Activated T-cell treated with anti-CD3 and anti-CD28 coated beads, Interleukin-2, amount 50 U/mL, for 72 hours (primary cell): ENCODE measurements at places on chromosomes 2 and 18. TPM values are rescaled to one million over a fixed set of nuclear protein-coding genes. Genes with fewer than 3 reads are reported as not detected.

- DNase-seq, result no peak
Measured at GRCh38 chr2:12684471-12684936, 32.2 kb upstream of the TRIB2 start.

Gene NEURL3
- total RNA-seq, result 4.4 TPM

GRCh38 chr18:51137026-51137729 is 60.3 kb downstream of the MEX3C start:
- DNase-seq, result no peak

GRCh38 chr18:4078246-4078645 is 376.9 kb downstream of the DLGAP1 start:
- DNase-seq, result no peak

Gene CDH2
- total RNA-seq, result not detected

DNA sequence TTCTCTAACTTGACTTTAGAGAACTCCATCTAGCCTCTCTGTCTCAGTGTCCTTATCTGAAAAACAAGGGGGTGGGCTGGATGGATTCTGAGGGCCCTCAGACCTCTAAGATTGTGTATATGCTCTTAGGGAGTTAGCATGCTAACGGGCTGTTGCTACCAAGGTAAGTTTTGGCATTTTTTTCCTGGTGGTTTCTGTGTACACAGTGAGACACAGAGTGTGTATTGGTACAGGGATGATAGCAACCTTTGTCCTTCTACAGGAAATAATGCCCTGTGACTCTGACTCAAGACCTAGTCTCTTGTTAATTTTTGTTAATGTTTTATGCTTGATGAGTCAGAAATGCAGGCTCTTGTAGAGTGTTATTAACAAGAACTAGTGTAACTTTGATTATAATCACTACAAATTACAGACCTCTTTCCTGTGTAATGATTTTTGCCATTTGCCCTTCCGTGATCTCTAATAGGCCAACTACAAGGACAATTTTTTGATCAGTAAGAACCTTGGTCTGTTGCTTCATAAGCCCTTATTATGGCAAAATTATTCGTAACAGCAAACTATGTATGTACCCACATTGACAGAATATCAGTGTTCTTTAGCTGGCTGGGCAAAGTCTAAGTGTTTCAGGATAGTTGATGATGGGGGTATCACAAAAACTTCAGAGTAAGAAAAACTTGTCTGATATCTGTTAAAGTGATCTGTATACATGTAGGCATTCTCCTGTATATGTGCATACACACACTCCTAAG is 89.7 kb downstream of the SPTBN1 start:
- no peak for DNase-seq

DNA sequence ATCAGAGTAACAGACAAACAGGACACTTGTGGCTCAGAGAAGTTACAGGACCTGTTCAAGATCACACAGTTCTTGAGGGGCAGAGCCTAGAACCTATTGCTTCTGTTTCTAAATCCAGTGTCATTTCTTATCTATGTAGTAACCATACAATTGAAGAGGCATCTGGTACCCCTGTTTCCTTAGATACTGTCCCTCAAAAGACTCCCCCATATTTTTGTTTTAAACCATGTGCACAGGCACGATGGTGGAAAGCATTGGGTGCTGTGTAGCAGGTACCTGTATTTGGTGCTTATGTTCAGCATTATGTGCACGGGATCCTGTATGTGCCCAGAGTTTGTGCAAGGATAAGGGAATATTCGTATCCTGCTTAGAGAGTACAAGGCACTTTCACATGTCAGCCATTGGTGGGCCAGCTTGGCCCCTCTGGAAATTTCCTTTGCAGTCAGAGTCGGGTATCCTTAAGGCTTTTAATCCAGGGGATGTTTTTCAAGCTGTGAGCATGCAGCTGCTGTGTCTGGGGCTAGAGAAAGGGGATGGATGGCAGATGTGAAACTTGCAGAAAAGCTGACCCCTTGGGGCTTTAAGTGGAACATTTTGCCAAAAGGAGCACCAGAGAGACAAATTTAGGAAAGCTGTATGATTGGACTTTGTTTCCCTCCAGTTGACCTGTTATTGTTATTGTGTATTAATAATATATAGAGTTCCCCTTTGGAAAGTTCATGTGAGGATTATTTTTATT is 2.1 kb downstream of the LBH start:
- DNase-seq, result no peak

Gene ELOA2
- not detected for total RNA-seq

DNA sequence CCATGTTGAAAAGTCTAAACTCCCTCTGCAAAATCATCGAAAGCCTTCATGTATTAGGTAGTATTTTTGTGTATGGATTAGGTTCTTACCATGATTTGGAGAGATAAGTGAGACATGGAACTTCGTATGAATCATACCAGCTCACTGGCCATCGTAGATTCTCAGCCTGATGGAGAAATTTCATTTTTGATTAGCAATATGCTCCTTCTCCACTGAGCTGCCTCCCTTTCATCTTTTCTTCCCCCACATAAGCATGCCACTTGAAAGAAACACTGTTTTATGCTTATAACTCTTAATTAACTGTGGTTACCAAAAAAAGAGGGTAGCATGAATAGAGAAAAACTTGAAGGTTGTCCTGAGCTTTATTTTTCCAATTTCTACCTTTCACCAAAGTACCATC is 111.9 kb downstream of the NCK2 start:
- DNase-seq, result no peak

DNA sequence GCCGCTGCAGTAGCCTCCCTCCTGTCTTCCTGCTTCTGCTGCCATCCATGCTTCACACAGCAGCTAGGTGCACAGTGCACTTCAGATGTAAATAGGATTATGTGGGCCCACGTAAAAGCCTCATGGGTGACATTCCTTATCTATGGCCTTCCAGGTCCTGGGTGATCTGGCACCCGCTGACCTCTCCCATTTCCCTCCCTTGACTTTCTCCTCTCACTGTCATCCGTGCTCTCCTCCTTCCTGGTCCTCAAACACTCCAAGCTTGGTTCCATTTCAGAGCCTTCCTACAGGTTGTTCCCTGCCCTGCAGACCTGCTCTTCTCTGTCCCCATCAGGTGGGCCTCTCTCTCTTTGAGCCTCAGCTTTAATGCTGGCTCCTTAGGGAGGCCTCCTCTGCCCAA is 4.0 kb upstream of the SMYD5 start:
- no peak for DNase-seq

DNA sequence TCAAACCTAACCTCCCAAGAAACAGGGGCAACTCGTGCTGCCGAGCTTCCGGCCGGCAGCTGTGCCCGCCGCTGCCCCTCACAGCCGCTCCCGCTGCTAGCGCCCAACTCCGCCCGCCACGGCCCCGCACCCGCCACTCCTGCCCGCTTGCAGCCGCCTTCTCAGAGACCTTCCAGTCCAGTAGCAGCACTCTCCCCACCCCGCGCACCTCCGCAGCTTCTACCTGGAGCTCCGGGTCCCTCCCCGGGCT is 722 bp upstream of the C2orf15 start:
- DNase-seq, result no peak

Gene FAM110C
- total RNA-seq, result 0.72 TPM

- no peak for DNase-seq
Measured at GRCh38 chr2:146228466-146229058, 1616.3 kb upstream of the ACVR2A start.

DNA sequence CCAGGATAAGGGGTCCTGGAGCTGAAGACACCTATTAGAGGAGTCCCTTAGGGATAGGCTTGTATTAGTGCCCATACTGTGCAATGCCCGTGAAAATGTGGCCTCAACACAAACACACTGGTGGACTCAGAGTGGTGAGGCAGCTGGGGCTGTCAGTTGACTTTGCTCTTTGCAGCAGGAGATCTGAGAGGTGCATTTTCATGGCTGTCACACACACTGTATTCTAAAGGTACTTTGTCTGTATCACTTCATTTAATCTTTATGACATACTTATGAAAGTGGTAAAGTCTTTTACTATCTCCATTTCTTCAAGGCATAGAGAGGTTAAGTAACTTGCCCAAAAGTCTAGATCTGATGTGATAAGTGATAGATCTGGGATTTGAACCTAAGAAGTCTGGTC is 55.1 kb upstream of the GCFC2 start:
- DNase-seq, result no peak

Gene BUB1
- 80.8 TPM for total RNA-seq

DNA sequence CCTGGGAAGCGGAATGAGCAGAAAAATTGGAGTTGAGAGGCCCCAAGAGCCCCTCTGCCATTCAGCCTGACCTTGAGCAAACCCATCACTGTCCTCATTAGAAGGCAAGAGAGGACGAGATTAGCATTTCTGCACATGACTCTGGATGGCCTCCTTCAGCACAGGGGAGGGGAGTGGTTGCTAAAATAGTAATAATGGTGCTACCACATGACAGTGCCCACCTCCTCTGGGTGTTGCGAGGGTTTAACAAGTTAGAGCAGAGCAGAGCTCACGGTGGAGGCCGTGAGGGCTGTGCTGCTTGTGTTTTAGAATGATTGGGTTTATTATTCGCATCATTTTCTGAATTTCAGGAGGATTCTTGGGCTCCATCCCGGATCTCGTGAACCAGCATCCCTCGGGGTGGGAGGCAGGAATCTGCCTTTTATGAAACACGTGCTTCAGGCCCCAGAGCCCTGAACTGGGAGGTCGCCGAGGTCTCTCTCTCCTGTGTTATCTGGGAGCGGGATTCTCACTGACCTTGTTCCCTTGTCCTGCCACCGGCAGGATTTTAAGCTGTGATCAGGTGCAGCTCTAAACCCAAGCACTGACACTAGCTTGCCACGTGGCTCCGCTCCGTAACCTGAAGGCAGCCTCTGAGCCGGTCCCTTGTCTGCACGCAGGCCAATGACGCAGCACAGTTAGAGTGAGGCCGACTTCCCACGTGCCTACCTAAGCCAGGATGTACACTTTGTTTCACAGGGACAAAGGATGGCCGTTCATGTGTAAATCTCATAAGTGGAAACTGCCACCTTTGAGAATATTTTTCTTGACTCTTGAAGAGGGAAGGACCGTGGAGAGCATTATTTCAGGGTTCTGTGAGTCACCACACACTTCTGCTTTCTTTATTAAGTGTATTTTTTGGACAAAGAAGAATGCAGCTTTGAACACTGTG is 142.3 kb downstream of the ACOXL start:
- DNase-seq, result no peak

DNA sequence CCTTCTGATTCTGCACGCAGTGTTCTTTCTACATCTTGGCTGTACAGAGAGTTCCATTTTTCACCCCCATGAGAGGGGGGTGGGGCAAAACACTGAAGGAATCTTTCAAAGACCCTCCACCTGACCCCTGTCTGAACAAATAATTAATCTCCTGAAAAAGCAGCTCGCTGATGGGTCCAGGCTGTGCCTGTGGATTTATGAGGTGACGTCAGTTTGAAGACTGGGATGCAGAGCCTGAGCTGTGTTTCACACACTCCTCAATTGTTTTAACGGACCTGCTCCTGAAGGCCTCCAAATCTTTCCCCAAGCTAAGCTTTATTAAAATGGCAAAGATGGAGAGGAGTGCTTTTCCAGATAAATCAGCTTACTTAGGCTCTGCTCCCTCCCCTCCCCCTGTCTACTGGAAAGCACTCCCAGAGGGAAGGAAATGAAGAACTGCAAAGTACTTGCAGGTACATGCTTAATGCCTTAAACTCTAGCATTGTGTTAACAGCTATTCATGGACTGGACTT is 390.2 kb upstream of the TNP1 start:
- no peak for DNase-seq

Gene GREB1
- total RNA-seq, result 2.2 TPM

- DNase-seq, result peak; percentile 61
Measured at GRCh38 chr2:177332026-177332991, 60.3 kb upstream of the AGPS start.

DNA sequence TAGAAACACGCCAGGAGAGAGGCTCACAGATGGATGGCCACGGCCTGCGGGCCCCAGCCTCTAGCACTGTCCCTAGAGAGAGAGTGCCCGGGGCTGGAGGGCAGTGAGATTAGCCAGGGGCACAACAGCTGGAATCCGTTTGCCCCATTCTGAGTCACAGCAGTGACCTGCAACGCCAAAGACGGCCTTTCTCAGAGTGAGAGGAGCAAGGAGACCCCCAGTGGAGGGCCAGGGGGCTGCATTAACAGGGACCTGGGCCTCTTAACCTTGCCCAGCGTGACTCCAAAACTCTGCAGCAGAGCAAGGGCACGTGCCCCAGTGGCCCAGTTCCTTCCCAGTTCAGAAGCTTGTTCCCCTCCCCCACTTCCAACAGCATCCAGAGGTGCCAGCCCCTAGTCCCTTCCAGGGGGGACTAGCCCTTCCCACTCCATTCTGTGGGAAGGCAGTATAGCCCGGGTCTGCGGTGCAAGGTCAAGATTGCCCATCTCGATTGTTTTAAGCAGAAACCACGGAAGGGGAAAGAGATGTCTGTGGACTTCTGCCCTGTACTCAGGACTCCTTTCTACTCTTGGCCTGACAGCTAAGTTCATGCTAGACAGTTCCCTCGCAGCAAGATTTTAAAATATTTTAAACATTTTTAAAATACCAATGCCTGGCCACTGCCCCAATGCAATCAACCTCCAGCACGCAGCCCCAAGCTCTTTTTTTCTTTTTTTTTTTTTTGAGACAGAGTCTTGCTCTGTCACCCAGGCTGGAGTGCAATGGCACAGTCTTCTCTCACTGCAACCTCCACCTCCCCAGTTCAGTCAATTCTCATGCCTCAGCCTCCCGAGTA is 50.9 kb upstream of the BIN1 start:
- DNase-seq, result no peak

DNA sequence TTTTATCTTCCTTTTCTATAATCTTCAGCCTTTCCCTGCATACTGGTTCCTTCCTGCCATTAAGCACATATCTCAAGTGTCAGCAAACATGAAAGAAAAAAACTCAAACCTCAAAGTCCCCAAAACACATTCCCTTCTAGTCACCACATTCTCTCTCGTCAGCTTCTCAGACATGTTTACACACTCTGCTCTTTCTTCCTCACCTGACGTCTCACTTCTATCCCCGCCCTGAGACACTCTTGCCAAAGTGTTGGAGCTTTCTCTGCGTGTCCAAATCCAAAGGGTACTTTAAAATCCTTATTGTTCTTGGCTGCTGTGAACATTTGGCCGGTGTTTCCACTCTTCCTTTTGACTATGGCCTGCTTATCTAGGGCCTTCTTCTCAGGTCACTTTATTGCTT is 47.9 kb downstream of the SOX11 start:
- no peak for DNase-seq

DNA sequence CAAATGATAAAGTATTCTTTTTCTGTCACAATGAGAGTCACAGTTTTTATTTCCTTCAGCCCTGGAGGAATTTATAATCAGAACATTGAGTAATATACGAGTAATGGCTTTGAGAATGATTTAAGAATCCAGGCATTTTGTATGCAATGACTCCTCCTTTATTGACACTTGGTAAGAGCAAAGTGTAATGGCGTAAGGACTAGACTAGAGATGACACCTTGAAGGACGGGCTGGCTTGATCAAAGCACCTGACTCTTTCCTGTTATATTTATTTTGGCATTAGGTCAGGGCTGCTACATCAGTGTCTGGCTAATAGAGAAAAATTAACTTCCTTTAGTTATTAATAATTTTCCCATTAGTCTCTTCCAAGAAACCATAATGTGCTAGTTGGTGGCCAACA is 482.4 kb upstream of the GCFC2 start:
- no peak for DNase-seq

Gene PIKFYVE
- total RNA-seq, result 29.7 TPM
